ENCODE measurements at places on chromosomes 7 and 10.
A peak's percentile ranks its signal among the peaks of the same experiment; 100 is the strongest.

DNA sequence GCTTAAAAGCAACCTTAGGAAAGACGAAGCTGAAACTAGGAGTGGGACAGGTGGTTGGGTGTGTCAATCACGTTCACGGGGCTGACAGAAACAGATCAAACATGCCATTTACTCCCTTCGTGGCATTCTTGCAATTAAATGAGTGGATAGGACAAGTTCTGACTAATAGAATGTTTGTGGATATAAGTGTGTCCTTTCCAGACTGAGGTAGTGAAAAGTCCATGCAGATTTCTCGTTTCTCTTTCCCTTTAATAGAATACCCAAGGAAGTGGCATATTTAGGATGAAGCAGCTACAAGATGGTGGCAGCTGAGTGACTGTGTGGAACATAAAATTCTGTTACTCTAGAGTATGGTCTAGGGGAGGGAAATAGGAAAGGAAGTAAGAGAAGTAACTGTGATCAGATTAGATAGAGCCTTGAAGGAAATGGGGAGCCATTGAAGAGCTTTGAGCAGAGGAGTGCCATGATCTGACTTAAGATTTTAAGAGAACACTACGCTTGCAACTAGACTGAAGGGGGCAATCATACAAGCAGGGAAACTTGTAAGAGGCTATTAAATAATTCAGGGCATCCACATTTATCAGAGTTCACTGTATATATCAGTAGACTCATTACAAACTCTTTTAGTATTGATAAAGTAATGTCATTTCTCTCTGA lies 46.3 kb upstream of the HYAL4 start:
- DNase-seq, result no peak

- DNase-seq, result no peak
These were observed 82.7 kb downstream of the CPXM2 start for GRCh38 chr10:123808906-123809305.

DNA sequence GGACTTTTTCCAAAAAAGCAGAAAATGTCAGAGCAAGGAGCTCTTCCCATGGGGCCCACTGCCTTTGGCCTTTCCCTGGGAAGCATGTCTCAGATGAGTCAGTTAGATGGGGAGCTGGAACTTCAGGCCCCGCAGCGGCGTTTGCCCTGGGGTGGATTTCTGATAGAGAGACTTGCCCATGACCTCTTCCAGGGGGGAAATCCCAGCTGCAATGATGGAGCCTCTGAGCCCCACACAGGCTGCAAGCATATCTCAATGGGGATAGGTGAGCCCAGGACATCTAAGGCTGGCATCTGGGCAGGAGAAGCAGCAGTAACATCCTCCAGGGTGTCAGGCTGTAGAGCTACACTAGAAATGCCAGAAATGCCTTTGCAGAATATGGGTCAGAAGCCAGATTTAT lies 269.2 kb upstream of the TCERG1L start:
- DNase-seq, result no peak

- DNase-seq, result no peak
These were observed 9.2 kb upstream of the AKR1B1 start for GRCh38 chr7:134468054-134468453.

- DNase-seq, result no peak
These were observed 49.7 kb upstream of the JAZF1 start for GRCh38 chr7:28230261-28230660.

GRCh38 chr10:54903745-54904144 lies 102.7 kb upstream of the PCDH15 start:
- no peak for DNase-seq

DNA sequence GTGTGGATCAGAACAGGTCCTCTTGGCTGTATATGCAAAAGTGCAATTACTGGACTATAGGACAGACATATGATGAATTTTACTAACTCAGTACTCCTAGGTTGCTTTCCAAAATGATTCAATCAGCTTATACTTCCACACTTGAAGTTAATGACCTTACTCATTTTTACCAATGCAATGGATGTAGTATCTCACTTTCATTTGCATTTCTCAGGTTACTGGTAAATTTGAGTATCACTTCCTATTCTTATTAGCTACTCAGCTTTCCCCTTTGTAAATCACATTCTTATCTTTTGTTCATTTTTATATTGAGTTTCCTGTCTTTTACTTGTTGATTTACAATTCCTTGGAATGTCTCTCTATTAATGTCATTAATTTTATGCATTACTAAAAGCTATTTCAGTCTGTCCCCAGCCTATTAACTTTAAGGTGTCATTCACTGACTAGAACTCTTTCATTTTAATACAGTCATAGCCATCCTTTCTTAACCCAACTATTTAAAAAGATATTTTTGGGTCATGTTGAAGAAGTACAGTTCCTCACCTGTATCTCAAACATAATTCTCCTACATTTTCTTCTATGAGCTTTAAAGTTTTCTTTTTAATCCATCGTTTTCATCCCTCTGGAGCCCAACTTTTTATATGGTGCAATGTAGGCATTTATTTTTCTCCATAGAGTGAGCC lies 88.6 kb downstream of the VIM start:
- no peak for DNase-seq

- peak; percentile 44 for DNase-seq
These were observed 100.3 kb upstream of the SVIL start for GRCh38 chr10:29734962-29735627.

DNA sequence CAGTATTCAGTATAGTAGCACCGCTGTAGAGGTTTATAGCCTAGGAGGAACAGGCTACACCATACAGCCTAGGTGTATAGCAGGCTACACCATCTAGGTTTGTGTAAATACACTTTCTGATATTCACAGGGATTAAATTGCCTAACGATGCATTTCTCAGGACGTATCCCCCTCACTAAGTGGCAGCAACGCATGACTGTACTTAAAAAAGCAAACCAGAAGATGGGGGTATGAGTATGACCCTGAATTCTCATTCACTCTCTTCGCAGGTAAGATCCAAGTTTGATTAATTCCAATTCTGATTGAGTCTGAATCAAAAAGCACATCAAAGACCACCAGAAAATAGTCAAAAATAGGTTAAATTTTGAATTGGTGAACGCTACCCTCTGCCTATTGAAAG lies 972 bp downstream of the ORC5 start:
- DNase-seq, result no peak

- DNase-seq, result no peak
These were observed 105.4 kb downstream of the ITIH5 start for GRCh38 chr10:7561216-7561893.

GRCh38 chr10:124746992-124747391 lies 2.8 kb upstream of the FAM53B start:
- DNase-seq, result no peak

DNA sequence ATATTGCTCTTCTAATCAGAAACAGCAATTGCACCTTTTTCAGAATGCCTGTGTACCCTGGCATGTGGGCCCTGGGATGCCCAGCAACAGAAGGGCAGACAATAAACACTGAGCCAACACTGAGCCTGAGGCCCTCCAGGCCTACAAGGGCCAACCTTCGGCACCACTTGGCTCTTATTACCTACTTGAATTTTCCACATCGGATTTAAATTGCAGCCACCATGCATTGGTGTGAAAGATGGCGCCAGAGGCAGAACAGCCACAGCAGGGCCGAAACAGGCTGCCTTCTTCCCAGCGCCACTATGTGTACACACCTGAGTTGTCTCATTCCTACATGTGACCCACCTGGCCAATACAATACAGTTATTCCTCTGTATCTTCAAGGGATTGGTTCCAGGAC lies 51.4 kb upstream of the EZH2 start:
- no peak for DNase-seq

GRCh38 chr7:459584-460373 lies 59.9 kb downstream of the PDGFA start:
- no peak for DNase-seq

- no peak for DNase-seq
These were observed 217.9 kb downstream of the ADAM12 start for GRCh38 chr10:126170371-126170770.

GRCh38 chr10:34102237-34102673 lies 712.8 kb downstream of the PARD3 start:
- DNase-seq, result no peak

GRCh38 chr10:29643771-29644501 lies 9.2 kb upstream of the SVIL start:
- DNase-seq, result no peak

DNA sequence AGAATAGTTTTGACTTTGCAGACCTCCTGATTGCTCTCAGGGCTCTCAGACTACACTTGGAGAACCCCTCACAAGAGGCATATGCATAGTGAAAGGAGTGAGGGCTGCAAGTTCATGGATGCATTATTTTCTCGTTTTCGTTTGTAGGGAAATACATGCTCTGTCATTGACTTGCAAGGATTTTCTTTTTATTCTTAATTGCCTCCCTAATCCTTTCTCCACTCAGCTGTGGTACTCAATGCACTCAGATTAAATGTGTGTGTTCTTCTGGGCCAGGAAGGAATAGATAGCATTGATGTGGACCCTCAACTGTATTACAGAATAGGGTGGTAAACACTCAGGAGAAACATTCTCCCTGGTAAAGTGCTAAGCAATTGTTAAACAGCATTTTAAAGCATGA lies 188.7 kb downstream of the CACNB2 start:
- no peak for DNase-seq

- DNase-seq, result no peak
These were observed 57.5 kb downstream of the LCOR start for GRCh38 chr10:96889415-96890171.

GRCh38 chr7:116340943-116341907 lies 130.9 kb downstream of the TES start:
- no peak for DNase-seq

GRCh38 chr10:69317626-69318105 lies 39.4 kb downstream of the HK1 start:
- DNase-seq, result no peak

GRCh38 chr10:25226775-25227682 lies 52.2 kb downstream of the GPR158 start:
- DNase-seq, result no peak

GRCh38 chr7:80940539-80941207 lies 21.8 kb upstream of the SEMA3C start:
- no peak for DNase-seq

GRCh38 chr10:108787932-108788331 lies 1135.4 kb downstream of the XPNPEP1 start:
- DNase-seq, result no peak

DNA sequence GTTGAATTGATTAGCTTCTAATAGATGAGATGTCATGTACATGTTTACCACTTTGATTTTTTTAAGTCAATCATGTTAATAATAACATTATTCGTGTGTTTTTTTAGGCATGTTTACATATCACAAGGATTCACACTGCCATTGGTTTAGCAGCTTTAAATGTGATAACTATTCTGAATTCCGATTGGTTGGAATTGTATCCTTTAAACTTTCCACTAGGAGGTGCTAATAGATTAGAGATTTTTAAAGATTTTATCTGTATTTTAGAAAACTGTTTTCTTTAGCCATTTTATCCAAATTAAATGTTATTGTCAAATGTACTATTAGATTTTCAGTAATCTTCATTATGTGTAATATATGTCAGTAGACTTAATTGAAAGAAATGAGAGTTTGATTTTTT lies 83.2 kb downstream of the HECTD2 start:
- DNase-seq, result no peak

GRCh38 chr7:156998988-156999957 lies 11.2 kb downstream of the MNX1 start:
- DNase-seq, result no peak

- DNase-seq, result no peak
These were observed 42.1 kb upstream of the RASGEF1A start for GRCh38 chr10:43308986-43309385.

GRCh38 chr7:18222636-18223035 lies 195.0 kb upstream of the PRPS1L1 start:
- no peak for DNase-seq

GRCh38 chr10:90407131-90407530 lies 450.7 kb downstream of the HTR7 start:
- DNase-seq, result no peak

- DNase-seq, result no peak
These were observed 14.1 kb downstream of the USP54 start for GRCh38 chr10:73576890-73577591.

DNA sequence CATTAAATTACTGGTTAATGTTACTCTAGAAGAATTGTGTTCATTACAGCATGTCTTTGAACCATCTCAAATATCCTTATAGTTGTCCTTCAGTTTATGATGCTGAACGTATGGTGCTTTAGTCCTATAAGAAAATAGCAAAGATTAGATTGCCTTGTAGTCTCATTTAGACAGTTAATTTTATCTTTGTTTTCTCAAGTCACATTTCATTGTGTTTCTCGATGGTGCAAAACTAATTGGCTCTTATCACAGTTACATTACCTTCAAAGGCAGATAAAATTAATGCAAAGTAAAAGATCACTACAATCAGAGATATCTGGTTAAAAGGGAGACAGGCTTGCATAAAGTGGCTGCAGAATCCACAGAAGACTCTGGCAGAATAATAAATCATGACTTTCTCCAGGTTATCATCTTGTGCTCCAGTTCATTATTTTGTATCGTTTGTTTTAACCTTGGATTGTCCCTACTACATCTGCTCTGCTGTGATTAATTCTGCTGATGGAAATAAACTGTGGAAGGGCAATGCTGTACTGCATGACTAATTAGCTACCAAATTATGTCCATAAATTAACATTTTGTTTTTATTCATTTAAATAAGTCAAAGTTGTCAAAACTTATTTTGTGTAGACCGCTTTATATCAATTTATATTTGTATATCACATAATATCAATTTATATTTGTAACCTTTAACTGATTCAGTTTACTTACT lies 24.2 kb downstream of the PRPS1L1 start:
- DNase-seq, result no peak

- DNase-seq, result no peak
These were observed 253.2 kb upstream of the INHBA start for GRCh38 chr7:41955893-41956675.

- DNase-seq, result no peak
These were observed 196.1 kb upstream of the PRSS1 start for GRCh38 chr7:142553216-142553615.

- DNase-seq, result no peak
These were observed 3.6 kb downstream of the FOXI2 start for GRCh38 chr10:127740596-127740995.

- no peak for DNase-seq
These were observed 380.5 kb upstream of the AUTS2 start for GRCh38 chr7:69217516-69218350.

DNA sequence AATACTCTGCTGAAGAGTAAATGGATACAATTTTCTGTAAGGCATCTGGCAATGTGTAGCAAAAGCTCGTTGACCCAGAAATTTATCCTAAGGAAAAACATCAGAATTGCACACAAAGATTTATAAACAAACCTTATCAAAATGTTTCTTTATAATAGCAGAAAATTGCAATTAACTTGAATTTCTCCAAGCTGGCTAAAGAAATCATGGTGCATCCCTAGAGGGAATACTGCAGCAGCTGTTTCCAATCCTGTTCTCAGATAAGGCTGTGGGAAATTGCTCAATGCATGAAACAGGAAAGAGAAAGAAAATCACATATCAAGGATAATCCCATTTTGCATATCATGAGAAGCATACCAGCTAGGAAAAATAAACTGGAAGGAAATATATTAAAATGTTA lies 18.7 kb downstream of the TACR2 start:
- DNase-seq, result no peak

- DNase-seq, result no peak
These were observed 15.7 kb downstream of the ZFAND2A start for GRCh38 chr7:1144269-1144771.

- DNase-seq, result no peak
These were observed 19.7 kb downstream of the BNIP3 start for GRCh38 chr10:131961777-131962662.

- no peak for DNase-seq
These were observed 571.0 kb downstream of the SH2D4B start for GRCh38 chr10:81108516-81109199.

- DNase-seq, result no peak
These were observed 87.3 kb downstream of the PALS2 start for GRCh38 chr7:24660546-24660945.
